NCI-H2107 (cell line): ENCODE measurements at places on chromosomes 3 and 15.

GRCh38 chr3:5390221-5390620 is 202.7 kb downstream of the EDEM1 start:
- DNase-seq, result no peak

- DNase-seq, result no peak
Measured at GRCh38 chr3:107452436-107452835, 70.3 kb upstream of the BBX start.

DNA sequence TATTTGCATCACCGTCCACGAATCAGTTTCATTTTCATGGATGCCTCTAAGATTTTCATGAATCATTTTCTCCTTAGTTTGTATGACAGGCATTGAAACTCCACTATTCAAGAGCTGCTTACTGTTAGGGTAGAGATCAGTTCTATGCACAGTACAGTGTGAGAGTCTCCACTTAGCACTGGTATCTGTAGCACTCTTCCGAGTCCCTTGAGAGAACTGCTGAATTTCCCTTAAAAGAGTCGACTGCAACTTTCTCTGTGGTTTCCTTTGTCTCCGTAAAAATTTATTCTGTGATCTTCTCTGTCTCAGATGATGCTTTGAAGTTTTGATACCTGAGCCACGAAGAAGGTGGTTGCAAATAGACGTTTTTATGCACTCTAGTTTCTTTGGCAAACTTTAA is 14.8 kb downstream of the GTPBP8 start:
- DNase-seq, result no peak

- no peak for DNase-seq
Measured at GRCh38 chr15:86620641-86621349, 541.1 kb downstream of the AGBL1 start.

DNA sequence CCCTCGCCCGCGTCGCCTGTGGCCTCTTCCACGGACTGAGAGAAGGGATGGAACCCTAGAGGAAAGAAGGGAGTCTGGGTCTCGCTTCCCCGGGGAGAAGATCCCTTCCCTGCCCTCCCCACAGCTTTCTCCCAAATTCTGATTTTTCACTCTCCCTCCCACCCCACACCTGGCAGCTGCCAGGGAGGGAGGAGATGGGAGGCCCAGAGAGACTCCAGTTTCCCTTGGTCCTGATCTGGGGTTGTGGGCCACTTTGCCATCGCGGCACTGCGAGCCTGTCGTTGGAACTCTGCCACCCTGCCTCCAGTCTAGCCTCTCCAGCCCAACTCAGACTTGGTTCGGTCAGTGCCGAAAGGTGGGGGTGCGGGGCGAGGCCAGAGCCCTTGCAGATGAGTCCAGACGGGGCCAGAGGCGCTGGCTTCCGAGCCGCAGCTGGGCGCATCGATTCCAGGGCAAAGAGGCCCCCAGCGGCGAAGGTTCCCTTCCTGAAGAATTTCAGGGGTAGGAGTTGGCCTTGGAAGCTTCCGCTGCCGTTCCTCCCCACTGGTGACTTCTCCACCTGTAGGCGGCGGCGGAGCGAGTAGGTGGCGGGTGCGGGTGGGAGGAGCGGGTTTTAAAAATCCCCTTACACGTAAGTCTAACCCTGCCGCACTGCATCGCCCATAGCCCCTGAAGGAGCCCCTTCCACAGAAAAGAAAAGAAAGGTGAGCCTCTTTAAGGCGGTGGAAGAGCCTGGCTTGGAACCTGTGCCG is 5.2 kb downstream of the WNT5A start:
- DNase-seq, result no peak

GRCh38 chr3:106985721-106986120 is 391.5 kb upstream of the CCDC54 start:
- no peak for DNase-seq

GRCh38 chr3:132804498-132804897 is 82.3 kb upstream of the NPHP3 start:
- no peak for DNase-seq

DNA sequence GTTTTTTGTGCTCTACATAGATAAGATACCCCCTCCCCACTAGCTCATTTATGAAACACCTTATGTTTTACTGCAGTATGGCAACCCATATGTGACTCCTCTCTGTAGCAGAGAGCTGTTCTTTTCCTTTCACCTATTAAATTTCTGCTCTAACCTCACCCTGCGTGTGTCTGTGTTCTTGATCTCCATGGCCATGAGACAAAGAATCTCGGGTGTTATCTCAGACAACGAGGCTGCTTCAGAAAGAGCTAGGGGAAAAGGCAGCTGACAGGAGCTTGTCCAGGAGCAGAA is 18.0 kb downstream of the CCR8 start:
- no peak for DNase-seq

DNA sequence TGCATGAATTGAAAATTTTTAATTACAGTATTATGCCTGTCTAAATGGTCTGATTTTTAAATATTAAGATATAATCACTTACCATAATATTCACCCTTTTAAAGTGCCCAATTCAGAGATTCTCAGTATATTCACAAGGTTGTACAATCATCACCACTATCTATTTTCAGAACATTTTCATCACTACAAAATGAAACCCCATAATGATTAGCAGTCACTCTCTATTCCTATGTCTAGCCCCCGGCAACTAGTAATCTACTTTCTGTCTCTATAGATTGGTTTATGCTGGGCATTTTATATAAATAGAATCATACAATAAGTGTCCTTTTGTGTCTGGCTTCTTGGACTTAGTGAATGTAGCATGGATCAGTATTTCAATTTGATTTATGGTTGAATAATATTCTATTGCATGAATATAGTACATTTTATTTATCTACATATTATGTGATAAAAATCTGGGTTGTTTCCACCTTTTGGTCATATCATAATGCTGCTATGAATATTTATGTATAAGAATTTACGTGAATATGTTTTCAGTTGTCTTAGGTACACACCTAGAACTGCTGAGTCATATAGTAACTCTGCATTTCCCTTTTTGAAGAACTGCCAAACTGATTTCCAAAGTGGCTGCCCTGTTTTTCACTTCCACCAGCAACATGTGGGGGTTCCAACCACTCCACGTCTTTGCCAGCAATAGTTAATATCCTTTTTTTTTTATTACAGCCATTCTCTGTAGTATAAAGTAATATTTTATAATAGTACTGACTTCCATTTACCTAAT is 485.7 kb upstream of the ZNF385D start:
- DNase-seq, result no peak

DNA sequence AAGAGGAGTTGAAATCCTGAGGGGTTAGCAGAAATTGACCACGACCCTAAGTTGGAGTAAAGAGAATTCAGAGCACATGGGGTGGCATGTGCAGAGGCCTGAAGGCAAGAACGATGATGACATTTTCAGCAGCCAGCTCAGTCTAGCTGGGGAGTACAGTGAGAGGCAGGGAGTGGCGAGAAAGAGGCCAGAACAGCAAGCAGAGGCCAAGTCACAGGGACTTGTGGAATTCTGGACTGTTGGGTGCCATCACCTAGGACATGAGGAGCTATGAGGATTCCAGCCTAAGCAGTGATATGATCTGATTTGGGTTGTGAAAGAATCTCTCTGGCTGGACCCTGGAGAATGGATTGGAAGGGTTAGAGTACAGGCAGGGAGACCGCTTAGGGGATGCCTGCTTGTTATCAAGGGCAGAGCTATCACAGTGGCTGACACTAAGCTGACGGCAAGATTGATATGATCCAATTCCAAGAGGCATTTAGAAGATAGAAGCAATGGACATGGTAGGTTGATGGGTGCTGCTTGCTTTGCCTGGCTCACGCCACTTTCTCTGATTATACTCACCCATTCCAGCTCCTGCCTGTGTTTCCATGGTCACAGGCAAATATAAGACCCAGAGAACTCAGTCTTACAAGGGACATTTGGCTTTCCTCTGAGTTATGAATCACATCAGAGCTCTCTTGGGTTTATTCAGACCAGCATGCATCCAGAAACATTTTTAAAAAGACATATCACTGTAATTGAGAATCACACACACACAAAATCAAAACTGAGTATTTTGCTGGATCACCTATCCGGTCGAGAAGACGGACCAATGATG is 66.4 kb downstream of the LRTM1 start:
- no peak for DNase-seq

GRCh38 chr3:190322604-190323245 is 479 bp upstream of the CLDN1 start:
- DNase-seq, result no peak

- DNase-seq, result no peak
Measured at GRCh38 chr15:92879949-92880725, 20.0 kb upstream of the CHD2 start.

DNA sequence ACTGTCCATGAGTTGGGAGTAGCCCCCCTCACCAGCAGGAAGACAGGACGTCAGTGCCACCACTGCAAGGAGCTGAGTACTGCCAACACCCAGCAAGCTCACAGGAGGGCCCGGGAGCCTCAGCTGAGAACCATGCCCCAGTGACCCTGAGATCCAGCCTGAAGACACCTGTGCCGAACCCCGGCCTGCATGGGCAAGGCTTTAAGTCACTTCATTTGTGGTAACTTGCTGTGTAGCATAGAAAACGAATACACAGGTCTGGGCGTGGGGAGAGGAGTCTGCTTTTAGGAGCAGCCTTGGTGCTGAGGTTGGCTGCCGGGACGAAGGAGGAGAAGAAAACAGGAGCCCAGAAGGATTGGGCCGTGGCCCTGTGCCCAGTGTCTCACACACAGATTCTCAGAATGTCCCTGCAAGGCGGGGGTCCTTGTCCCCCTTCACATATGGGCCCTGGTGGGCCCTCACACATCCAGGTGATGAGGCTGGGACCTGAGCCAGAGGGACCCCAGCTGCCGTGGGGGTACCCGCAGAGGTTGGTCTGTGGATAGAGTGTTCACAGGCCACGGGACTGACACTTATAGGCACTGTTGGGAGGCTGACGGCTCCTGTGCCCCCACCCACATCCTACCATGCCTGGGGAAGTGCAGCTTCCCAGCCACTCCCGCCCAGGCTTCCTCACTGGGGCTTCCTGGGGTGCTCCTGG is 85.3 kb downstream of the PLXNA1 start:
- DNase-seq, result no peak

DNA sequence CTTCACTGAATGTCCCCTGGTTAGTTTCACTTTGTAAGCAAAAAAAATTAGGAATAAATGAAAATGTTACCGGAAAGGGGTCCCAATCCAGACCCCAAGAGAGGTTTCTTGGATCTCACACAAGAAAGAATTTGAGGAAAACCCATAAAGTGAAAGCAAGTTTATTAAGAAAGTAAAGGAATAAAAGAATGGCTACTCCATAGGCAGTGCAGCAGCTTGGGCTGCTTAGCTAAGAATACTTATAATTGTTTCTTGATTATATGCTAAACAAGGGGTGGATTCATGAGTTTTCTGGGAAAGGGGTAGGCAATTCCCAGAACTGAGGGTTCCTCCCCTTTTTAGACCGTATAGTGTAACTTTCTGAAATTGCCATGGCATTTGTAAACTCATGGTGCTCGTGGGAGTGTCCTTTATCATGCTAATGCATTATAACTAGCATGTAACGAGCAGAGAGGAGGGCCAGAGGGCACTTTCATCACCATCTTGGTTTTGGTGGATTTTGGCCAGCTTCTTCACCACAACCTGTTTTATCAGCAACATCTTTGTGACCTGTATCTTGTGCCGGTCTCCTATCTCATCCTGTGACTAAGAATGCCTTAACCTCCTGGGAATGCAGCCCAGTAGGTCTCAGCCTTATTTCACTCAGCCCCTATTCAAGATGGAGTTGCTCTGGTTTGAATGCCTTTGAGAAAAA is 41.0 kb upstream of the CMSS1 start:
- DNase-seq, result no peak

DNA sequence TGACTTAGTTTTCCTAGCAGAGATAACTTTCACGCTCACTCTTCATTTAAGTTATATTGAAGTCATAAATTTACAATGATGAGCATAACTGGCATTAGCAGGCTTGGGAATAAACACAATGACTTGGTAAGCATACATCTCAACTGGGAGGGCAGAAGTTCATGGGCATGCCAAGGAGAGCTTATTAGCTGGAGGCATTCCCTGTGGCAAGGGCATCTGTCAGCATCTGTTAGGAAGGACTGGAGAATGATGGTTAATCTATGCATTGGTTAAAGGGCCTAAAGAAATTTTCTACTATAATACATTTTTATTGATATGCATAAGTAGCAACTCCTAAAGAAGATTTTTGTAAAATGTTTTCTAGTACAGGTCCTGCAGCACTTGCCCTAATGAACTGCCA is 52.4 kb downstream of the NEK11 start:
- no peak for DNase-seq

GRCh38 chr3:72032441-72033135 is 247.6 kb upstream of the PROK2 start:
- no peak for DNase-seq

DNA sequence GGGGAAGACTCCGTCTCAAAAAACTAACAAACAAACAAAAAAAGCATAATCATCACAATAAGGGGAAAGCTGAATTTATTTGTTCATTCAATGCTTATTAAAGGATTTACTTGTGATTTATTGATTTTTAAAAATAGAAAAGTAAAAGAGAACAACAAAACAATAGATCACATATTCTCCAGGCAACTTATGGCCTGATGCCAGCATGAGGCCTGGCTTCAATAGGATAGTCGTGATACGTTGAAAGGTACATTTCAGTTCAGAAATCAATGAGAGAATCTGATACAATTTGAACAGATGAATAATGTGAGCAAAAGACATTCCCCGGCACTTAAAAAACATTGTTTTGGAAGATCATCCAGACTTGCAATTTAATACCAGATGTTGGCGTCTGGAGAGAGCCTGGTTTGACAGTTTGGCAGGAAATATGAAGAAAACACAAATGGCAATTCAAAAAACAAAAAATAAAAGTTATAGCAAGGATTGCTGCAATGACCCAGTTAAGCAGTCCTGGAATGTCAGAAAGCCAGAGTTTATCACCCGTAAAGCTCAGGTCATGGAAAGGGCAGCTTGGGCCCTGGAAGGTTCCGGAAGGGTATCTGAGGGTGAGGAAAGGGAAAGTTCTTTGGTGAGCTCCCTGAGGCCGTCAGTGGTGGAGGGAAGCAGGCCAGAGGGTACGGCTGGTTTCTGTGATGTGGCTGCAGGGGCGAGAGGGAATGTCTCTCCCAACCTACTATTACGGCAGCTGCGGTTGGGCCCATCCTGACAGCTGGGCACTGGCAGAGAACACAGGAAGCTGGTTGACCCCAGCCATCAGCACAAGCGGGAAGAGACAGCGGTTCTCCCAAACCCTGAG is 230.2 kb upstream of the HES1 start:
- no peak for DNase-seq
